ENCODE measurements at places on chromosomes 6 and 20.

DNA sequence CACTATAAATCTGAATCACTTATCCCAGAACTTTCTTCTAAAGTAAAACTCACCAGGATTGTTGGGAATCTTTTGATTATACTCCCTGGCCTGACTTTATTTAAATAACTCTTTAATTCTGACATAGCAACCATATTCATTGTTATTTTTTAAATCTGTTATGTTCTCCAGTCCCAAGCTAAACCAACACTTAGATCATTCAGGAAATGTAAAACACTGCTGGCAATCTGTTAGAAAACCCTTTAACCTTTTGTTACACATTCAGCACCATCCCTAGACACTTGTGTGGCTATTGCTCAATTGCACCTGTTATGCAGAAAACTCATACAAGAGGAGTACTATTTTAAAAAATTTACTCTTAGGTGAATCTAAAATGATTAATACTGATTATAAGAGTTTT, 101.8 kb upstream of the NHSL1 start:
- no peak for DNase-seq

DNA sequence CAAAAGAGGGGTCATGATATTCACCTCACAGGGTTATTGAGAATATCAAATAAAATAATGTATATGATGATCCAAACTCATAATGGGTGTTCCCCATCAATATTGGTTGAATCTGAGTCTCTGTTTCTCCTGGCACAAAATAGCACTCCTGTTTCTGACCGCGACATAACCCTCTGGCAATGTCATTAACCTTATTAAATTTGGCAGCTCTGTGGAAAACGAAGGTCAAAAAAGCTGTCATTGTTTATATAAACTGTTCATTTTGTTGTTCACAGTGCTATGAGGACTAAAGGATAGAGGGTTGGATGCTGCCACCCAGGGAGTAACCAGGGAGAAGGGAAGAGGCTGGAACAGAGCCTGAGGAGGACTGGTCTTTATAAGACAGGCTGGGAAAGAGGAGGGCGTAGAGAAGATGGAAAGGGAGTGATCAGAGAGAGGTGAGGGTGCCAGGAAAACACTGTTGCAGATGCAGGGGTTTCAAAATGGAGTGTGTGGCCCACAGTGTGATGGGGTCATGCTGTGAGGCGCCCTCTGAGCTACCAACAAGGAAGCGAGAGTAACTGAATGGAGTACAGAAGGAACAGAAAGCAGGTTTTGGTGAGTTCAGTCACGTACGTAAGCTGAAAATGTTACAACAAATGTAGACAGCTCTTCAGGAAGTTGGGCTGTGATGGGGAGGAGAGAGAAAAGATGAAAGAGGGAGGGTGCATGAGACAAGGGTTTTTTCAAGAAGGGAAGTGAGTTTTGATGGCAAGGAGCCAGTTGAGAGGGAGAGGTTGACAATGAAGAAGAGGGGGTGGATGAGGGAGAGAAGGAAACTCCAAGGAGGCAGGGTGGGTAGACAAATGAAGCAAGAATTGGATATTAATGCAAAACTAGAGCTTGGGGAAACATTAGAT, 251.6 kb upstream of the TAB2 start:
- no peak for DNase-seq

DNA sequence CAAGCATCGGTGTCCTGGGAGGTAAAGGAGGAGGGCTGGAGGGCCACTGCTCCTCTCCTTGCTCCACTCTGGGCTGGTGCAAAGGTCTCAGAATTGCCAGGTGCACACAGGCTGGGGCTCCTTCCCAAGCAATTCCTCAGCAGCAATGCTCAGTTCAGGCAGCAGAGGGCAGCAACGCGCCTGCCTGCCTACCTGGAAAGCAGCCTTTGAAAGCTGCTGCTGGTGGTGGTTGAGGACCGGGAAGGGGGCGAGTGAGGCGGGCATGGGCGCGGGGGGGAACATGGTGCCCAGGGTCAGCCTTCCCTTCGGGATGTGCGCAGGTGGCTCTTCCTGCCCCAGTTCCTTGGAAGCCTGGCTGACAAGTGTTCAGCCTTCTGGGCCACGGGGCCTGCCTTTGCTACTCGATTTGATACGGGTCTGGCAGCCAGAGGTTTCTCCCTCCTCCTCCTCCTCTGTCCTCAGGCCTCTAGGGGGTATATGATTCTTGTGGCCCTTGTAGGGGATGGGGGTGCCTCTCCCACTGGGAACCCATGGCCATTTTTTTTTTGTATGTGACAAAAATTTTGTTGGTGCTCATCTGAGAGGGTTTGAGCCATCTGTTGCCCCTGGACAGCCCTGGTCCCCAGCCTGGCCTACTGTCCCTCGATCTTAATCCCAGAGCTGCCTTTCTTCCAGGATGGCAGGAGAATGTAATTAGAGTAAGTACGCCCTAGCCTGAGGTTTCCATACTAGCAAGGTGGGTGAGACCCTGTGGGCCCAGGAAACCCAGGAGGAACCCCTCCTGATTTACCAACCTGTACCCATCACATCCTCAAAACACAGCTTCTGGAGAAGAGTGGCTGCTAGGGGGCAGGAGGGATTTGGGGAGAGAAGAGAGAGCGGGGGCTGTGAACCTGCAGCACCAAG, 20.1 kb downstream of the MRPS18A start:
- no peak for DNase-seq

DNA sequence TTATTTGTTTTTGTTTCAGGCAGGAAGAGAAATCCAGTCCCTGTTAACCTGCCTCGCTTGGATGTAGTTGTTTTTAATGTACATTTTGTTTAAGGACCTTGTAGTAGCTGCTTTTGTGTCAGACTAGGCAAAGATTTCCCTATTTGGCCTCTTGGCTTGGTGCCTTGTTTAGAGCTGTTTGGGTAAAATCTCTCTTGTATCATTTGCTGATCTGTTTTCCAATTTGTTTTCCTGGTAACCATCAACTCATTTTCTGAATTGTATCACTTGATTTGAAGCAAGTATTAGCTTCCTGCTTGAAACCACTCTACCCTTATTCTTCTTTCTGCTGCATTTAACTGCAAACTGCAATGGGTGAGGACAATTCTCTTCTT, 160.7 kb downstream of the ZFAND3 start:
- no peak for DNase-seq

DNA sequence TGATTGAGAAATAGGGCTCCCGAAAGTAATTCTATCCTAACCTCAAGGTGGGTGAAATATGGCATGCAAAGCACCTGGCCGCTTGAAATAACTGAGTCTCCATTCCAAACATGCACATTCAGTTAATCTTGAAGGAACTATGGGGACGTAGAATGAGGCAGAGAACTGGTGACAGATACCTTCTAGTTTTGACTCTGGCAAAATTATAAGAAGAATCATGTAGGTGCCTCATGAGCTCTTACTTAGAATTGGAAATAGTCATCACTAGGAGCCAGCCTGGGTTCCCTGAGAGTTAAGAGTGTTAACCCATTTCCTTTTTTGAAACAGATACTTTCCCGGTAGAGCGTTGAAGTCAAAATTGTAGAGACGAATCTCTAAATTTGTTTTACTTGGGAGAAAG, 49.3 kb downstream of the RPF2 start:
- DNase-seq, result no peak

GRCh38 chr6:25014791-25015560, 79.2 kb upstream of the RIPOR2 start:
- peak; percentile 77 for DNase-seq

- no peak for DNase-seq
Measured at GRCh38 chr6:138999949-139000725, 12.1 kb upstream of the REPS1 start.

GRCh38 chr20:61493798-61494305, 241.8 kb downstream of the CDH4 start:
- DNase-seq, result no peak

DNA sequence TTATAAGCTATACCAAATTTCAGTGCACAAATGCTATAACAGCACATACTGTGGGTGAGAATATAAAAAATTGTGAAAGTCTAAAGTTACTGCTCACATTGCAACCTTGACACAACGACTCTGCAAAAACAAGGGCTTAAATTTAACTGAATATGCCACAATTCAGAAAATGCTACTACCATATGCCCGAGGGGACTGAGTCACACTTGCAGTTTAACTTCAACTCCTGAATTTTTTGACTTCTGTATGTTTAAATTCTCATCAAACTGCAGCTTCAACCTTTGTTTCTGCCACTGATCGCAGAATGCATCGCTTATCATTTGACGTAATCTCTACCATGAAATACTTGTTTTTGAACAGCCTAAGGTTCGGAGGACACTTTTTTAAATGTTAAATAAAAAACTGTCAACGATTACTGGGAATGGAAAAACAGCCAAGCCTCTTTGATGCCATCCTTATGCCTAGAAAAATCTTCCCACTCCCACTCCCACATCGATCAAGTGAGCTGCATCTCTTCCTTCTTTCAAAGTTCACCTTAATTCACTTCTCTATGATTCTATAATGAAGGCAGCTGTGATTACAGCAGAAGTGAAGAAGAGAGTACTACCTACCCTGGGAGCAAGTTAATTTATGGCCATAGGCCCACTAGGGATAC, 136.5 kb downstream of the ATXN1 start:
- no peak for DNase-seq

- no peak for DNase-seq
Measured at GRCh38 chr20:39986173-39986904, 702.7 kb downstream of the MAFB start.

DNA sequence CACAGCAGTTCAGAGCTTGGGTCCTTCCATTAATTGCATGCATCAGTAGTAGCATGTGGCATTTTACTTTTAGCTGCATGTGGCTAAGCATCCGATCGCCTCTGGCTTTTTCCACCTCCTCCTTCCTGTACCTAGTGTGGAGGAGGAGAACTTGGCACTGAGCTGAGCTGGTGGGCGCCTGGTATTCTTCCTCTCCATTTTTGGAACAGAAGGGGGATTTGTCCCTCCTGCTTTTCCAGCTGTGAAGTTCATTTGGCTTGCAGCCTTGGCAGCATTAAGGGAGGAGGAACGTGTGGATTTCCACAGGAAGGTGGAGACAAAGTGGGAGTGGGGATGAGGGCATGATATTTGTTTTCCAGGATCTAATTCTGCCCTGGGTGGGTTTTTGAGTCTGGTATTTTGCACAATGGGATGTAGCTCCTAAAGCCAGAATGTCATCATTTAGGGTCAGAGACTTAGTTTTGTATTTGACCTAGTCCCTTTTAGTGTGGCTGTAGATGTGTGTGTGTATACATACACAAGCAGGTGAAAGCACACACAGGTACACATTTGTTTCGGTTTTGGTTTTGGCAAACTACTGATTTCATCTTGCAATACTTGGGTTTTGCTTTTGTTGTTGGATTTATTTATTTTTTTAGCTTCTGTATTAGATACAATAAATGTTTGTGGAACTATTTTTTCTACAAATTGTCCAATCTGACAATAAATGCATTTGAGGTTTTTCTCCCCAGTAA, 90.0 kb downstream of the SASH1 start:
- DNase-seq, result no peak

- no peak for DNase-seq
Measured at GRCh38 chr6:99894815-99895214, 99.2 kb downstream of the MCHR2 start.

DNA sequence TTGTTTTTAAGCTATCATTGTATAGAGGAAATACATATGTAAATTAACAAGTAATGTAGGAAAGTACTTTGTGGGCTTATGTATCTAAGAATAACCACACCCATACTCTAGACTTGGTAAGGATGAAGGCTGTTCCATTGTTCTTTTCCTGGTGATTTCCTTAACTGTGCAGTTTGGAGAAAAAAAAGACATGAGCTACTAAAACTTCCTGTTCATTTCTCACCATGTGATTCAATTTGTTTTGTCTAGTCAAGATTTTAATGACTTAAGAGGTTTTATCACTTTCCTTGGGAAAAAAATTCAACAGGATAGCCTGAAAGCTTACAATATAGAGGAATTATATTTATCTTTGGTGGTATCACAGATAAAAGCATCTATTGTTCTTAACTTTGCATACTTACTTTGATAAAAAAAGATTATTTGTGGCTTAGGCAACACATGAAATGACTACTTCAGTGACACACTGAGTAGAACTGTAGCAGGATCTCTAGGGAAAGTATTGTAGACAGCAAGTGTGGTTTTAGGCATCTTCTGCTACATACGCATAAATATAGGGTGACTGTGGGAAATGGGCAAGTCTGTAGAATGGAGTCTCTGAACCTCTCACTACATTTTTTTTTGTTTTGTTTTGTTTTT, 80.3 kb downstream of the GJA1 start:
- DNase-seq, result no peak

- no peak for DNase-seq
Measured at GRCh38 chr20:1130847-1131246, 12.4 kb downstream of the PSMF1 start.

GRCh38 chr6:106250953-106251352, 74.6 kb downstream of the ATG5 start:
- DNase-seq, result no peak

DNA sequence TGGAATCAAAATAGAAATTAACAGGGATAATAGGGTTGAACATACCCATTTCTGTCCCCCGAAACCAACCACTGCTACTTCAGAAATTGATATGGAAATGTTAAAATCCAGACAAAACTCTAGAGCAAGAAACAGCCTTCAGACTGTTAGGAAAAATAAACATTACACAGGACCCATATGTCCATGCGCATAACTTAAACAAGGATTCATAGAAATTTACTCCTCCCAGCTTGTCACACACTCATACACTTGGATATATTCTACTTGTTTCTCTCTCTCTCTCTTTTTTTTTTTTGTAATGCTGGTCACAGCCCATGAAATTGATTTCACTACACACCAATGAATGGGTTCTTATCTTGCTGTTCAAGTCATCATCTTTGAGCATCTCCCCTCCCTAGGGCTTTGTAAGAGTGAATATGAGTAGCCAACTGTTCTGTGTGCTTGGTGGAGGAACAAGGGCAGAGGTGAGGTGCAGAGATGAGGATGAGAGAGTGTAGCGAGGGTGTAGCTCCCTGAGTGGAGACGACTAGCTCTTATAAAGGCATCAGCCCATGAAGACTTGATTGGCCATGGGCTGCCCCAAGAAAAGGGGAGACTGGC, 61.8 kb upstream of the MLN start:
- DNase-seq, result no peak

DNA sequence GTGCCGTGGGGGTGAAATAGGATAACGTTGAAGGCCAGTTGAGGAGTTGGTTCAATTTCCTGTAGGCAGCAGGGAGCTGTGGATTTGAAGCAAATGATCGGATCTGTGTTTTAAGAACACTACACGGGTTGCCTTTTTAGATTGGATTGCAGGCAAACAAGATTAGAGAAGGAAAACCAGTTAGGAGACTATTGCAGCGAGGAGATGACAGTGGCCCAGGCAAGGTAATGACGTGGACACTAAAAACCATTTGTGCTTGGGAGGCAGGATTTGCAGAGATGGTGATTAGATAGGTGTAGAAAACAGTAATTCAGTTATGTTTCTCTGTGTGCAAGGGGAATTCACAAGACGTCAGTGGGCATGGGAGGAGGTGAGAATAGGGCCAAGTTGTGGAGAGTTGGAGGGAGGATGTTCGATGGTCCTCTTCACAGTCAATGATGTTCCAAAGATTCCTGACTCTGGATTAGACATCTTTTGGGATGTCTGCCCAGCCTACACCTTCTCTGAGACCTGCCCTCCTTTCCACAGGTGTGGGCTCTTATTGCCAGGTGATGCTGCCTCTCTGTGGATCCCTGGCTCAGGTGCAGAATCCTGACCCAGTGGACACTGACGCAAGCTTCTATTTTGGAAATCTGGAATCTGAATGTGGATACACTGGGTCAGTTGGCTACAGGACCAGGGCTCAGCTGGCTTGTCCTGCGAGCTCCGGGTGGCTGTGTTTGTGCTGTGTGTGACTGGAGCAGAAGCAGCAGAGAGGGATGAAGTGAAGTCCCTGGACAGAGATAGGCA, 54.2 kb downstream of the TFAP2C start:
- DNase-seq, result no peak

GRCh38 chr6:134047124-134047523, 5.3 kb downstream of the SLC2A12 start:
- no peak for DNase-seq
